ENCODE measurements at places on chromosomes 7 and 10. TPM values are rescaled to one million over a fixed set of nuclear protein-coding genes. Genes with fewer than 3 reads are reported as not detected.

PDK4 gene
- 3.2 TPM for total RNA-seq

DNA sequence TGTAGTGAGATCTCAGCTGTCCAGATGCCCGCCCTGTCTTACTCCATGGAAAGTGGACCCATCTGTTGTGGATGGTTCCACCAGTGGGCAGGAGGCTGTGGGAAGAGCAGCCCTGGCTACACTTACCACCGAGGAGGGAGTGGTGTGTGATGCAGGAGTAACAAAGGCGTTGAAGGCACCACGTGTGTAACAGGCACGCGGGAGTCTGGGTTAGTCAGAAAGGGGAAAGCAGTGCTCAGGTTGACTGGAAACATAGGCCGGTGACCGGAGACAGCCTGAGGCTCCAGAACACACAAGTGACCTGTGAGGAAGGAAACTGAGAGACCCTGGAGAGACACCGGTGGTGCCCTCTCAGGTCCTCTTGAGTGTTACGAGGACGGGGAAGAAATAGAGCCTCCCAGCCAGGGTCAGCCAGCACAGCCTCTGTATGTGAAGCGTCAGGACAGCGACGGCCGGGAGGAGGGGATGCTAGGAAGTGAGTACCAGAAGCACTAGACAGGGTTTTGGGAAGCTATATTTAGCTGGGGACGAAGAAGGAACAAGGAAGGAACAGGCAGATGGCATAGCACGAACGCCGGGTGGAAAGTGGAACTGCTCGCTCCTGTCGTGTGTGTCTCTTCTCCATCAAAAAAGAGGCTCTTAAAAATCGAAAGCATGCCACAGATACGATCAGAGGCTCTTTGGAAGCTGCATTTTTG, 51.7 kb downstream of the DAGLB start:
- no peak for DNase-seq

GRCh38 chr7:93799750-93800357, 90.7 kb downstream of the TFPI2 start:
- peak; percentile 51 for DNase-seq

DNA sequence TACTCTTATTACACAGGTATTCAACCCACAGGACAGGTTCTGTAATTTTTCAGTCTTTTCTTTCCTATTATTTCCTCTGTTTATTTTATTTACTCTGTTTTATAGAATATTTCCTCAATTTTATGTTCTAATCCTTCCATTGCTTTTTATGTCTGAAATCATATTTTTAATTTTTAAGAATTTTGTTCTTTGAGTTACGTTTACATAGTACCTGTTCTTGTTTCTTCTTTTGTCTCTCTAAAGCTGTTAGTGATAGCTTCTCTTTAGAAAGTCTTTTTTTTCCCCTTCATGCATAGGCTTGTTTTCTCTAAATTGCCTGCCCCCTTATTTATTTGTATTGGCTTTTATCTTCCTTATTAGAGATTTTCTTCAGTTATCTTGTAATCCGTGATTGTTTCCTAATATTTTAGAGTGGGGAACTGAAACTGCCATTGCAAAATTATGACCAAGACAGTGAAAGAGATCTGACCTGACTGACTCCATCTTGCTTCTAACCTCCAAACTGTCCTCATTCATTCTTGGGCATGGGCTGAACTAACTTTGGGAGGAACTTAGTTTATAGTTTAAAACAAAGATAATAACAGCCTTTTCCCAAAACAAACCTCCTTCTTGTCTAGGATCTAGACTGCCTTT, 187.6 kb downstream of the PFKFB3 start:
- no peak for DNase-seq

GALNT17 gene
- total RNA-seq = not detected

GRCh38 chr7:128240696-128241386, at the start of gene LEP:
Gene LEP, plus strand, starts transcription at chr7:128241278. Its CDS starts 10,741 bp downstream, at chr7:128252019.
- DNase-seq = no peak

ANKRD30A gene
- 0.12 TPM for total RNA-seq

GRCh38 chr7:151083071-151083823, at the start of gene TMUB1:
Gene TMUB1, minus strand, starts transcription at chr7:151083493. Its CDS starts 930 bp downstream, at chr7:151082563.
- DNase-seq = peak; percentile 49

PTPRN2 gene
- total RNA-seq = 3.6 TPM

- DNase-seq = no peak
These were observed 802.5 kb downstream of the GRM8 start for GRCh38 chr7:126450269-126450671.

DNA sequence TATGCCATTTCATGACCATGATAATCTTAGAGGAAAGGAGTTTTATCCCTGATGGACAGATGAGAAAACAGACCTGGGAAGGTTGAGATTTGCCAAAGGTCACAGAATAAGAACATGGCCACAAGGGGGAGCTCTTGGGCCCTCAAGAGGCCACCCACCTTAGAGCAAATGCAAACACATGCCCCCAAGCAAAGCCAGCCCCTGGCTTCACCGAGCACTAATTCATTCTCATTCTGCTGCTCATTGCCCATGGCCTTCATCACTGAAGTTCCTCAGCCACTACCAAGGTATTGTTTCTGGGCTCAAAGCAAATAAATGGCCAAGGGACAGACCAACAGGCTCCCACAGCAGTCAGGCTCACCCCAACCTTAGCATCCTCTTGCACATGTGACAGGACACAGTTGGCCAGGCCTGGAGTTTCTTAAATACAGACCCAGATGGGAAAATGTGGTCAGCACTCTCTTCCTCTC, 44.2 kb downstream of the PDLIM1 start:
- DNase-seq = peak; percentile 74

GRCh38 chr7:15801551-15801950, 115.1 kb upstream of the MEOX2 start:
- no peak for DNase-seq

CACUL1 gene
- total RNA-seq = 27.6 TPM
